Activated naive CD4-positive, alpha-beta T cell treated with anti-CD3 and anti-CD28 coated beads for 36 hours (primary cell): ENCODE measurements at places on chromosomes 11 and 22. TPM values are rescaled to one million over a fixed set of nuclear protein-coding genes. Genes with fewer than 3 reads are reported as not detected.

DNA sequence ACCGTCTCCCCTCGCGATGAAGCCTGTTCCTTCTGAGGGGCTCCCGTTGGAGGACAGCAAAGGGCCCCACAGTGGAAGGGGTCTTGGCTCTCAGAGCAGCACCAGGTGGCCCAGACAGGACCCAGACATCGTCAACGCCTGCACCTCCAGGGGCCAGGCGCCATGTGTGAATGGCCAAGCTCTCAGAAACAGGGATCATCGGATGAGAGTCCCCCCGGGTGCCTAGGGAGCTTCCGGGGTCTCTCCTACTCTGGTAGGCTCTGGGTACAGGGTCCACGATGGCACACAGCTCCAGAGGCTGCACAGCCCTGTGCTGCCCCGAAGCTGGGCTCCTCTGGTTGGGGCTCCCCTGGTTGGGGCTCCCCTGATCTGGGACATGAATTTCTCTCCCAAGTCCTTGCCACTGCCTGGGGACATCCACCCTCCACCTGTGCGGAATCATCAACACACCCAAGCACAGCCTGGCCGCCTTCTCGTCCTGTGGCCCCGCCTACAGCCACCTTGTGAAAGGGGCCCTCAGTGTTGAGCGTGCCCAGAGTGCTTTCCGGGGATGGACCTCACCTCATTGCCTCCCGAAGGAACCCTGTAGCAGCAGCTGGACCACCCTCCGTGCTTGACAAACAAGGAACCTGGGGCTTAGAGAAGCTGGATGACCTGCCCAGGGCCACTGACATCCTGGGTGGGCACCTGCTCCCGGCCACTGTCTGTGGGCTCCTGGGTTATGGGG, 929.0 kb downstream of the BRD1 start:
- no peak for DNase-seq

DNA sequence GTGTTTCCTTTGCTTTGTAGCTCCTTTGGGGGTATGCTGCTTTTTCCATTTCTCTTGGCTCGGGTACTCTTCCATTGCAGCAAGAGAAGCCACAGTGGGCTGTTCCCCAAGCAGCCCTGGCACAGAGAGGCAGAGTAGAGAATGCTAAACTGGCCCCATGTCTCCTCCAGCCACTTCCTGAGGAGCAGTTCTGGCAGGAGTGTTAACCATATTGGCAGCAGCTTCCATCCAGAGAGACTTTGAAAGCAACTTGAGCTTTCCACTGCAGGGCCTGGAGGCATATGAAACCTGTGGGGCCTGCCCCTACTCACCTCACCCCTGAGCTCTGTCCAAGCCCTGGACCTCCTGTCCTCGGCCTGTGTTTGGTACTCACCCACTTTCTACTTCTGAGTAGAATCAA, 61.8 kb downstream of the ALX4 start:
- DNase-seq = no peak

GRCh38 chr11:123286255-123286654, 91.2 kb upstream of the CLMP start:
- DNase-seq = no peak

DNA sequence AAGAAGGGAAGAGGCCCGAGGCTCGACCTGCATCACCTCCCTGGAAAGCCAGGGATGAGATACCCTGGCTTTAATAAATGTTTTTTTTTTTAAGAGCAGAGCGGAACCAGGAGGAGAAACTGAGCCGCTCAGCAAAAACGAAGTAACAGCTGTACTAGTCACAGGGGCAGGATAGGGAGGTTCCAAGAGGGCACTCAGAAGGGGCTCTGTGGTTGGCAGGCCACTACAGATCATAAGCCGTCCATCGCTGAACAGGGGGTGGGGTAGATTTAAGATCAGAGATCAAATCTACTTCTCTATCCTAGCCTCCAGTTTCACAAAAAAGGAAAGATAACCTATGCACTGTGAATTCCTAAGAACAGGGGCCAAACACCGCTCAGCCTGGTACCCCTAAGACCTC, 625 bp downstream of the EIF3D start:
- peak; percentile 24 for DNase-seq

GRCh38 chr11:64829536-64830251, 14.8 kb downstream of the CDC42BPG start:
- no peak for DNase-seq

- DNase-seq = no peak
Measured at GRCh38 chr11:70603114-70603755, 204.9 kb downstream of the CTTN start.

GRCh38 chr11:128419012-128419767, 168.2 kb downstream of the ETS1 start:
- DNase-seq = no peak

DNA sequence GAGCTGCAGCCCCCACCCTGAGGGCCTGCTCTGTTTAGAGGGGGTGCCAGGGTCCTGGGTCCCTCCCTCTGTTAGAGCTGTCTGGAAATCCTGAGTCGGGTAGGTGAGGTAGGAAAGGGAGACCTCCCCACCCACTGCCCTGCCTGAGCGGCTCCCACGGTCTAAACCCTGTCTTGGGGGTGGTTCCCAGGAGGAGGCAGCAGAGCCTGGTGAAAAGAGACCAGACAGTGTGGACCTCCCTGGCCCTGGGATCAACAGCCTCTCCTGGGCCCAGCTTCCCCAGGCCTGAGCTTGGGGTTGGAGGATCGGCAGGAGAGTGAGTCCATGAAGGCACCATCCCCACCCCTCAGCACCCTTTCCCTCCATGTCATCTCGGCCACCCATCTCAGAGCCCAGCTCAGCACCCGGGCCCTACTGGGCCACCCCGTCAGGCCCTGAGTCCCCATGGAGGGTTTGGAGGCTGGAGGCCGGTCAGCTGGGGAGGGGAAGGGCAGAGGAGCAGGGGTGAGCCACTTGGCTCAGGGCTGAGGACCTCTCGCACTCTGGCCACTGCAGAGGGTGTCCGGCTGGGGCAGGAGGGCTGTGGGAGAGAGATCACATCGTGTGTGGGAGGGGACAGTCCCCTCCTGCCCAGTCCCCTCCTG, 37.2 kb downstream of the RTN4R start:
- no peak for DNase-seq

DNA sequence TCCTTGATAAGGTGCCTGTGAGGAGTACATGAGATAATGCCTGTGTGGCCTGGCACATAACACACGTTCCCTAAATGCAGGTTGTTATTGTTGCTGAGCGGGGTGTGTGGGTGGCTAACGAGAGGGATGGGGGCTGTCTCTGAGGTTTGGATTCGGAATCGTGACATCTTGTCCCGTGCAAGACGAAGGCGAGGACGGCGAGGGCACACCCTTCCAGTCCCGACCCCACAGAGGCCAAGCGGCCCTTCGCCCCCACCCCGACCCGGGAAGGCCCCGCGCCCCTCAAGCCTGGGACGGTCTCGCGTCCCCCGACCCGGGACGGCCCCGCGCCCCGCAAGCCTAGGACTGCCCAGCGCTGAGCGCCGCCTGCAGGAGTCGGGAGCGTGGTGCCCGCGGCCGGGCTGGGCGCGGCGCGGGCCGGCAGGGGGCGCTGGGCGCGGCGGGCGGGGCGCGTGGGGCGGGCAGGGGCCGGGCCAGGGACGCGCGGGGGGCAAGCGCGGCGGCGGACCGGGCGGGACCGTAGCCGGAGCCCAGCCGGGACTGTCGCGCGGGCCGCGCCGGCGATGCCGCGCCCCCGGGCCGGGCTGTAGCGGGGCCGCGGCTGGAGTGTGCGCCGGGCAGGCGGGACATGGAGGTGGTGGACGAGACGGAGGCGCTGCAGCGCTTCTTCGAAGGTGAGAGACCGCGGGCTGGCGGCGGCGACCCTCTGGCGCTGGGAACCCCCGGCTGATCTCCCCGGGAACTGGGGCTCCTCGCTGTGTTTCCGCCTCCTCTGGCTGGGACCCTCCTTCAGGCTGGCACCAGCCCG, at the start of gene MYRF:
MYRF (plus strand) TSS at position 520 of the 808 bp plus-strand sequence; CDS start at position 629, 109 bp downstream.
- DNase-seq = peak; percentile 49

DNA sequence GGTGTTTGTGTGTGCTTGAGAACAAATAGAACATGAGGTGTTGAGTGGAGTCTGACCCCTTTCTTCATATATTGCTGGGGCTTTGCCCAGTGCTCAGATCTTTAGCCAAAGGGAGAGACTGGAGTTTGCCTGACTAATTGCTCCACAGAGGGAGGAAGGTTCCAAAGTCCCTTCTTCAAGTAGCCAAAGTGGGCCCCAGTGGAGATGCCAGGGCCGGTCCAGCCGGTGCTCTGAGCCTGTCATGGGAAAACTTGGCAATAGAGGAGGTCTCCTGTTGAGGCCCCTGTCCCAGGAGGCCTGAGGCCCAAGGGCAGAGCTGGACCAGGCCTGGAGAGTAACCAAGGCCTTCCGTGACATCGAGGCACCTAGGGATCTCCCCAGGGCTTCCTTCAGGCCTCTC, 112.3 kb downstream of the DSCAML1 start:
- no peak for DNase-seq

DNA sequence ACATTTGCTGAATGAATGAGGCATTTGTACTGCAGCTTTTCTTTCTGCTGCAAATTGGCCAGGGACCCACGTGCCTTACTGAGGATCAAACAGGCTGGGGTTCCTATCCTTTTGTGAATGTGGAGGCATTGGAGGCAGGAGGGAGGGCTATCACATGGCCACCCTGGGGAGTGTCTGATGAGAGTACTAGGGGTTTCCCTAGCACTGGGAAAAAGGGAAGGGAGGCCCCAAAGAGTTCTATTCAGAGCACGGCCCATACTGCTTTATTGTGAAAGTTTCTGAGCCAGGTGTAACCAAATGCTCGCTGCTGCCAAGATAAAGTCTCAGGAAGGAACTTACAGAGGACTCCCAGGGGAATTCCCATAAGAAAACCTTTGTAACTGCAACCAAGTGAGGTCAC, 78.4 kb upstream of the ANO1 start:
- DNase-seq = no peak

DNA sequence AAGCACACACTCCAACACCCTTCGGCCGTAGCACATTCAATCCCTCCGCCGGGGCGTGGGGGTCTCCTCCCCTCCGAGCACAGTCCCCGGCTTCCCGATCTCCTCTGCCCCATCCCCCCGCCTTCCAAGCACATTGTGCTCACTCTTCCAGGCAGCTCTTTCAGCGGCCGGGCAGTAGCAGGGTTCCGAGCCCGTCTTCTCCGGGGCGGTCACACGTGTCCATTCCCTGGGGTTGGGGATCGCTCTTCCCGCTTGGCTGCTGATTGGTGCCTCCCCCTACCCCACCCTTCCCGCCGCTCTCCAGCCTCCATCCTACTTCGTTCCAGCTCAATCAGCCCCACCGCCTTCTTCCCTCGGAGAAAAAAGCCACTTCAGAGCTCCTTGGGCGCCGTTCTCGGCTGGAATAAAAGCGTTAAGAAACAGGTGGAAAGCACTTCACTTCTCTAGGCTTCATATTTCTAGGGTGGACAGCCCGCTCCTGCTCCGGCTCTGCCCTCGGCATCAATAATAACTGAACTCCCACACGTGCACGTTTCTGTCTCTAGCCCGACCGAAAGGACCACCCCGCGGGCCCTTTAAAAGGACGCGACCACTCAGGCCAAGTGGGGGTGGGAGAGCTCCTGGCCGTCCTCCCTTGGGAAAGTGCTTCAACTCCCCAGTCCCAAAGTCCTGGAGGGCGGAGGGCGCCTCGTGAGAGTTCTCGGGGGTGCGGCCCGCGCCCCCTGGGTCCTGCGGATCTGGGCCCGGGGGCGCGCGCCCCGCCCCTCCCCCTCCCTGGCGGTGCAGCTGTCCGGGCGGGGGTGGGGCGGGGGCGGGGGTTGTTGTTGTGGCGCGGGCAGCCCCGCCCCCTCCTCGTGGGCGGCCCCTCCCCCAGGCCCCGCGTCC, 464 bp upstream of the CECR2 start:
- peak; percentile 8 for DNase-seq

- DNase-seq = no peak
Measured at GRCh38 chr11:71204748-71205664, 47.4 kb downstream of the SHANK2 start.

DNA sequence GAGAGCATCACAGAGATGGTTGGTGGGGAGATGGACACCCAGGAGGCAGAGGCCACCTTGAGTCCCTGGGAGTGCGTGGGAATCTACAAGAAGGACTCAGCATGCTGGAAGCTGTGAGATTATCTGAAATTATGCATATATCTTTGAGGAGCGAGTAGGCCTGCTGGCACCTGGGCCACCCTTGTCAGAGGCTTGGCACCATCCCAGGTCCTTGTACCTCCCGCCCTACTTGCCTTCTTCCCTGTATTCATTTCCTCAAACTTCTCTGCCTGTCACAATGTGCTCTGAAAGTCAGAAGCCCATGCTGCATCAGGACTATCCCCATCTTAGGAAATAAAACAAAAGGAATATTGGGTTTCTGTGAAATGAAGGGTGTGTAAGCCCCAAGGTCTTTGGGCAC, 133.0 kb upstream of the CSNK2A3 start:
- no peak for DNase-seq

DNA sequence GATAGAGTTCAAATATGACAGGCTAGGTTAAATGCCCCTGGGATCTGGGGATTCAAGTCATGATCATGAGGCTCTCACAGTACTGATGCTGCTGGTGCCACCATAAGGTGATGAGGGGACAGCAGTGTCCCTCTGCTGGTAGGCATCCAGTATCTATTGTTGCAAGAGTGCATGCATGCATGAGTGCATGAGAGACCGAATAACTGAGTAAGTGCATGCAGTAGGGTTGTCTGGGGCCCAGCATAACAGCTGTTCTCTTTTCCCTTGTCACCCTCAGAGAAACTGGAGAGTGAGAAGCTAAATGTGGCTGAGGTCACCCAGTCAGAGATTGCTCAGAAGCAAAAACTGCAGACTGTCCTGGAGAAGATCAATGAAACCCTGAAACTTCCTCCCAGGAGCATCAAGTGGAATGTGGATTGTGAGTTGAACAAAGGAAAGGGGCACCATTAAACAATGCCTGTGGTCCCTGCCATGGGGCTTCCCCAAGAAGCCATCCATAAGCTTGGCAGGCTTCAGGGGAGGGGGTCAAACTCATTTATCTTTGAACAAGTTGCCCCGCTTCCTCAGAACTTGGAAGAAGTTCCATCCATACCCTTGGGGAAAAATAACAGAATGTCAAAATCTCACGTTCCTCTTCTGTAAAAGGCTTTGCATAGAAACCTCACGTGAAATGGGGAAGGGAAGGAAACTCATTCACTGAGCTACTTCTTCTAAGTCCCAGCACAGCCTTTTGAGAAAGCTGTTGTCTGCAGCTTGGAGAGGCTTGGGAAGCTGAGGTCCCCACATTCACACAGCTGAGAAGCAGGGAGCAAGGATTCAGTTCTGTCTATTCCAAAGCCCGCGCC, 119.0 kb downstream of the PARVA start:
- no peak for DNase-seq

GRCh38 chr22:50201191-50202129, 649 bp downstream of the SELENOO start:
- peak; percentile 28 for DNase-seq

MMP1 gene
- not detected for total RNA-seq

APOL5 gene
- total RNA-seq = not detected

TPH1 gene
- 0.47 TPM for total RNA-seq

GAL gene
- total RNA-seq = 3.6 TPM

PRMT3 gene
- total RNA-seq = 33.2 TPM

DGCR8 gene
- 36.5 TPM for total RNA-seq

NCR3LG1 gene
- 0.72 TPM for total RNA-seq

PYGM gene
- total RNA-seq = 0.89 TPM

OR51S1 gene
- total RNA-seq = not detected

TRIM5 gene
- 38.0 TPM for total RNA-seq

KCNQ1 gene
- total RNA-seq = 10.6 TPM

SUN2 gene
- 120 TPM for total RNA-seq
